ENCODE measurements at places on chromosomes 5 and 9.

DNA sequence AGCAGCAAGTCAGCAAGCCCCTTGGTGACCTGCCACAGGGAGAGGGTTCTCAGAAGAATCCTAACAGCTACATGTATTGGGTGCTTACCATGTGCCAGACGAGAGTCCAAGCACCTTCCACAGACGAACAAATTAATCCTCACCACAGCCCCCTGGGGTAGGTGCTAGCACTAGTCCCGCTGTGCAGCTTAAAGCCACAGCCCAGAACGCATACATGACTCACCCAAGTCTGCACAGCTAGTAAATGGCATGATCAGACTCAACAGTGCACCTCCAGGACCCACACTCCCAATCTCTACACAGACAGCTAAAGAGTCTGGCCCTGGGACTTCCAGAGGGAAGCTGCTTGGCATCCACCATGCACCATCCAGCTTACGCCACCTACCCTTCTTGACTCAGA is 111.5 kb downstream of the PAX5 start:
- DNase-seq, result no peak

DNA sequence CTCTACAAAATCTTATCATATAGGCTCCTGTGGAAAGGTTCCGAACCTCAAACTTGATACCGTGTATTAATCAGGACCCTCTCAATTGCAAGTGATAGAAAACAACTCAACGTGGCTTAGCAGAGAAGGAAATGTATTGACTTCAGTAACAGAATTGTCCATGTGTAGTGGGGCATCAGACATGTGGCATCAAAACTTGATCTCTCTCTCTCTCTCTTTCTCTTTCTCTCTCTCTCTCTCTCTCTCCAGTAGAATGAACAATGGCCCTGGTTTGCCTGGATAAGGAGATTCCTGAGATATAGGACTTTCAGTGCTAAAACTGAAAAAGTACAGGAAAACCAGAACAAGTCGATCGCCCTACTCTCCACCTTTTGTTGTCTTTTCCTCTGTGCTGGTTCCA is 168.2 kb downstream of the DRD1 start:
- DNase-seq, result no peak

DNA sequence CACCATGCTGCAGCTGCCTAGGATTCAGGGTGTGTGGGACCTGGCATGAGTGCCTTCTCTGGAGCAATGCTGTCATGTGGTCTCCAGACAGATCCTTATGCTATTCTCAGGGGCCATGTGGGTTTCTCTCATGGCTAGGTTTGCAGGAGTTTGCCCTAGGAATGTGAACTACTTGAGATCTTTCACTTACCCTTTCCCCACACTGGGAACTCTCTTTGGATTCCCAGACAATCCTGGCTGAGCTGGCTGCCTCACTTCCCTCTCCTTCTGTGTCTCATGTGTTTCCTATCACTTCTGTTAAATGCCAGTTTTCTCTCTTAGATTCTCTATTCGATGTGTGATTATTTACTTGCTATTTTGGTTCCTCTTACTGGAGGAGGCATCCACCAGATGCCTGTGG is 270.2 kb upstream of the RASA1 start:
- DNase-seq, result no peak

DNA sequence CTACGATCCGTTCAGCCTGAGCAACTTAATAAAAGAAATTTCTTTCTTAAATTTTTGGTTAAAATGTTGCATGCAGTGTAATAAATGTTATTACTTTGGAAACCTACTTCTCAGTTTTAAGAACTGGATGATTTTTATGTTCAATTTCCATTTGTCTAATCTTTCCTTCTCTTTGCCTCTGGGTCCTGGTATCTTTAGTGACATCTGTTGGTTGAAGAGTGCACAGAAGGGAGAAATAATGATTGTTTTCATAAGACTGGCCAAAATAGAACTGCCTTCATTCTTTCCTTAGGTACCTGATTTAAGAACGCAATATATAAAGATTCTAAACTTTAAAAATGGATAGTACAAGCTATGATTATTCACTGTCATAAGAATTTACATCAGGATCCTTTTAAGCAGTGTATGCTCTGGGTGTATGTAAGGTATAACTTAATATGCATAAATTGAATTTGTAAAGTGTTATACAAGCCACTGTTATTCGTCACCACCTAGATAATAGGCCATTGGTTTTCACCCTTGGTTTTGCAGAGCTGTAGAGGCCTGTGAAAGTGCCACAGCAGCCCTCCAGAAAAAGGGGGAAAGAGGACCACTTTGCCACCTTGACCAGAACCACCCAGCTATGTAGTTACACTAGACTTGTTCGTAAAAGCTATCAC is 82.8 kb upstream of the TLX3 start:
- no peak for DNase-seq

DNA sequence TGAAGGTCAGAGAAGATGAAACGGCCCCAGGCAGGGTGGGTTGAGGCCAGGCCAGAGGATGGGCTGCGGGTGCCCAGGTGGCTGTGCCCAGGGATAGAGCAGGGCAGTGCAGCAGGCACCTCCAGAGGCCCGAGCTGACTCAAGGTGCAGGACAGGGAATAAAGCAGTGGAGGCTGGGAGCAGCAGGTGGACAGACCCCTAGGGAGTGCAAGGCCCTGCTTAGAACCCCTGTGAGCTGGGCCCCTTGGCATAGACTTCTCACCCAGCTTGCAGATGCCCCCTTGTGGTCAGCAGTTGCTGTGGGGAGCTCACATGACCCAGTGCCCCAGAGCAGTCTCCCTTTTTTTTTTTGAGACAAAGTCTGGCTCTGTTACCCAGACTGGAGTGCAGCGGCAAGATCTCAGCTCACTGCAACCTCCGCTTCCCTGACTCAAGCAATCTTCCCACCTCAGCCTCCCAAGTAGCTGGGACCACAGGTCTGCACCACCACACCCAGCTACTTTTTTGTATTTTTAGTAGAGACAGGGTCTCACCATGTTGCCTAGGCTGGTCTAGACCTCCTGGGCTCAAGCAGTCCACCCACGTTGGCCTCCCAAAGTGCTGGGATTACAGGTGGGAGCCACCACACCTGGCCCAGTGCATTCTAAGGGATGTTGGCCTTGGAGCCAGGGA is 118.8 kb downstream of the WNK2 start:
- peak; percentile 41 for DNase-seq

DNA sequence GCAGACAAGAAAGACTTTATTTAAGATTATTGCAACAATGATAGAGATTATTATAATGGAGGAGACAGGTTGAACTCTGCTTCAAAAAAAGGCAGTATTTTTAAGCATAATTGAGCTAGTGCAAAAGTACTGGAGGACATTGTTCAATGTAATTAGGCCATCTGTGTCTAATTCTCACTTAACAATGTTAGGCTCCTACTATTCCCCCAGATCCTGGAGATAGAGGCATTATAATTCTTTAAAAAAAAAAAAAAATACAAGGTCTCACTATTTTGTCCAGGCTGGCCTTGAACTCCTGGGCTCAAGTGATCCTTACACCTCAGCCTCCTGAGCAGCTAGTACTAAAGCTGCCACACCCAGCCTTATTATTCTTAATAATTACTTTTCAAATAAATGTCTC is 193.4 kb upstream of the NUDT12 start:
- no peak for DNase-seq

DNA sequence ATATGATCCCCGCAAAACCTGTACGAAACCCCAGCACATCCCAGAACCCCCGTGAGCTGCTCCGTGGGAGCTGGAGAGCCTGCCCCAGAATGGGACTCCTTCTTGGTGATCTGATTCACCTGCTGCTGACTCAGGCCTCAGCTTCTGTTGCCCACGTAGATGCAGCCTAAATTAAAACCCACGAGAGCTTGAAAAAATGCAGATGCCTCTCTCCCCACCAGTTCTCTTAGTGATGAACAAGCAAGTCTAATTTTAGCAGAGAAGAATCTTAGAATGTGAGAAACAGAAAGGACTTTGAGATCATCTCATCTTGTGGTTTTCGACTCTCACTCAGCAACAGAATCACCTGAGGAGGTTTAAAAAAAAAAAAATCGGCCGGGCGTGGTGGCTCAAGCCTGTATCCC is 57.6 kb downstream of the TMOD1 start:
- no peak for DNase-seq

All from activated gamma-delta T cell treated with anti-CD3 and anti-CD28 coated beads, Interleukin-2, amount 50 U/mL, for 16 hours (primary cell).